ENCODE measurements at places on chromosomes 5 and 9.
A peak's percentile ranks its signal among the peaks of the same experiment; 100 is the strongest.

- no peak for DNase-seq
Observed at GRCh38 chr9:122115176-122116035, 22.3 kb upstream of the TTLL11 start.

GRCh38 chr9:22030101-22030598 is 21.0 kb upstream of the CDKN2B start:
- no peak for DNase-seq

DNA sequence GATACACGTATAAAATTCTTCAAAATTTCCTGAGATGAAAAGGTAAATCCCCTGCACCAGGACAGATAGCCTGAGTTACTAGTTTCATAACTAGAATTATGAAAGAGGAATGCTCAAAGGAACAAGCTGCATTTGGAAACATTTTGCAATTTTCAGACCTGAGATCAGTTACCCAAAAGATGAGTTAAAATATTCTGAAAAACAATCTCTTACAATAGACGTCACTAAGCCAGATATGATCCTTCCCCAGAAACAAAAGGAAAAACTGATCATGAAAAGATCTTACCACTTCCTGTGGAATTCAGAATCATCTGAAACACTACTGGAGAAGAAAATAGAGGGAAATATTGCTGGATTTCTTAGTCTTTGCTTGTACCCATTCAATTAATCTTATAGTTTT is 204.7 kb downstream of the ARRDC3 start:
- no peak for DNase-seq

DNA sequence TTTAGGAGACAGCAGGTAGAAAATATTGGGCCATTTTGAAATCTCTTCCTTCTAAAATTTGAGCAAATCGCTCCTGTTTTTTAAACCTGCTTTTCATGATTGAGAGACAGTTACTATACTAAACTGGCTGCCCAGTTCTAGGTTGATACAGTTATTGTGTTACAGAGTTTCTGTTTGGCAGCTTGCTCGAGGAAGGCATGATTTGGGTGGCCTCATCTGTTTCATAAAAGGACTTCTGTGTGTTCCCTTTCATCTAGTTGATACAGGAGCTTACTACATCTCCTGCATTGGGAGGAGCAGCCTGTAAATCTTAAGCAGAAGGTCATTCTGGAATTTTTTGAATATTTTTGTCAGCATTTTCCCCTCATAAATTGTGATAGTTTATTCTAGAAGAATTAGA is 14.2 kb downstream of the HSPA4 start:
- no peak for DNase-seq

- DNase-seq = no peak
Observed at GRCh38 chr9:123338710-123339665, 17.0 kb upstream of the CRB2 start.

DNA sequence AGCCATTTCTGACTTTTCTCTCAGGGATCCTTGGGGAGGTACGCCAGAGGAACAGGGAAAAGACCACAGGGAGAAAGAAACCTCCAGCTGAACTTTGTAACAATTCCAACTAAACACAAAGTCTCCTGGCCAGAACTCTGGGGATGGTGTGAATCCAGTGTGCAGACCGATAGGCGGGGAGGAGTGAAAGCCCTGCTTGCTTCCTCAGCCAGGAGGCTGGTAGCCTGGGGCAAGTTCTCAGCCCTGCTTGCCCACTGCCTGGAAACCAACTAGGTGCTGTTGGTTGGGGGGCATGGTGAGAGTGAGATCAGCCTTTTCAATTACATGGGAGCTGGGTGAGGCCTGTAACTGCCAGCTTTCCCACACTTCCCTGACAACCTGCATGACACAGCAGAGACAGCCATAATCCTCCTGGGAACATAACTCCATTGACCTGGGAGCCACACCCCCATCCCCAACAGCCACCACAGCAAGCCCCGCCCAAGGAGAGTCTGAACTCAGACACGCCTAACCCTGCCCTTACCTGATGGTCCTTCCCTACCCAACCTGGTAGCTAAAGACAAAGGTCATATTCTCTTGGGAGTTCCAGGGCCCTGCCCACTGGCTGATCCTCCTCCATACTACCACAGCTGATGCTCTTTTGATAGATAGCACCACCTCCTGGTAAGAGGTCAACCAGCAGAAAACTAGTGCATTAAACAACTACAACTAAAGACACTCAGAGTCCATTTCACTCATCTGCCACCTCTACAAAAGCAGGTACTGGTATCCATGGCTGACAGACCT is 100.1 kb upstream of the TNFAIP8 start:
- DNase-seq = no peak

DNA sequence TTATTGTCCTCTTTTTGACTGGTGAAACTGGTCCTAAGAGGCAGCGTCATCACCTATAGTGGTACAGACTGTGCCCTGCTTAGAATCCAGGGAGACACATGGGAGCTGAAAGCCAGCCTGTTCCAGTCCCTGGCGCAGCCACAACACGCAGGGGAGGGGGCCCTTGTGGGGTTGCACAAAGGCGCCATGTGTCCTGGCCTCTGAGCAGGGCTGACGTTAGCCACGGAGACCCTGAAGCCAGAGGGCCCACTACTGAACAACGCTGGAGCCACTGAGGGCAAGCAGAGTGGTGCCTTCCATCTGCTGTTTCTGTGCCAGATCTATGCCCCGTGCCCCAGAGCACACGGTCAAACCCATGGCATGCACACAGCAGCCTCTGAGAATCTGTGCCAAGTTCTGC is 147.3 kb downstream of the ACTL7B start:
- DNase-seq = no peak

DNA sequence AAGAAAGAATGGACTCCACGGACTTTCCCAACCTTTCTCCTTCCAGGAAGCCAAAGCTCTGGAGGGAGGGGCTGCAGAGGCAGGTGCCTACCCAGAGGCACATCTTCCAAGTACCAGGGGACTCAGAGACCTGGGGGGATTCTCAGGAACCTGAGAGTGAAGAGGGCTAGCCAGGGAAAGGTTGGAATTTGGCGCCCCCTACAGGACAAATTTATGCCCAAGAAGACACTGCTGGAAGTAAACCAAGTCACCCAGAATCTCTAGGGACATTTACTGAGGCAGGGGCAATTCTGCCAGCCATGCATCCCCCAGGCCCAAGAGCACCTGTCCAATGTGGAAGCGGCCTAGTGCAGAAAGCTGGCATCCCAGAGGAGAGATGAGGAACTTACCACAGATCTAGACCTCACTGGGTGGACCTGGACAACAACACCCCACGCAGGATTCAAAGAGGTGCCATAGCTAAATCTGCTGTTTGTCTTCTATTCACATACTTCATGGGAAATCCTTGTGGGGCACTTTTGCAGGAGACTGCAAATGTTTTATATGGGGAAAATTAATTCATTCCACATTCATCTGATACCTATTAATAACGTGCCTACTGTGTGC is 25.9 kb upstream of the IDNK start:
- peak; percentile 66 for DNase-seq

DNA sequence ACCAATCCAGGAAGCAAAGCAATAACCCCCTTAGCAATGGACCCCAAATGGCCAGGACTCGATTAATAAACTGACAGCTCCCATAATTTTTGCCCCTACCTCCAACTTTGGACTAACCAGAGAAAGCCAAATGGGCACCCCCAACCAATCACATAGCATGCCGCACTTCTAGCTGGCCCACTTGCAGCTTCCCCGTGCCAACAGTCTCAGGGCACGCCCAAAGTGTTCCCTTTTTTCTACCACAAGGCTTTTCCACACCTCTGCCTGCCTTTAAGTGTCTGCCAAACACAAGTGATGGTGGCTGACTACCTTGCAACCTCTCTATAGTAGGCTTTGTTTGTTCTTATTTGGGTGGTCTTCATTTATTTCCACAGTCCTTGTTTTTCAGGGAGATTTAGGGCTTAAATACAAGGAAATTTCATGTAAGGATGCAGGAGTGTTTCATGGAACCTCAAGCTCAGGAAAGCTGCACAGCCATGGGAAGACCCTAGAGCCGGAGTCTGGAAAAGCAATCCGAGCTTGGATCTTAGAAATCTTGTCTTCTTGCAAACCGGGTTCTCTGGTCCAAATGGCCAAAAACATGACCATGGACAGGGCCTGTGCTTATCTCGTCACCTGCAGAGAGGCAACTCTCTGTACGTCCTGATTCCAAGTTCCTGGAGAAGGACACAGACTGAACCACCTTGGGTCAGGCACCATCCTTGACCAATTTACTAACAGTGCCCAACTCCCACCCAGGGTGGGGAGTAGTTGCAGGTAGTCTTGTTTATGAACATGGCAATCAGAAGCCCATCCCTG is 89.2 kb downstream of the THBS4 start:
- no peak for DNase-seq

- DNase-seq = peak; percentile 50
Observed at GRCh38 chr5:94893412-94894135, 275.1 kb downstream of the SLF1 start.

DNA sequence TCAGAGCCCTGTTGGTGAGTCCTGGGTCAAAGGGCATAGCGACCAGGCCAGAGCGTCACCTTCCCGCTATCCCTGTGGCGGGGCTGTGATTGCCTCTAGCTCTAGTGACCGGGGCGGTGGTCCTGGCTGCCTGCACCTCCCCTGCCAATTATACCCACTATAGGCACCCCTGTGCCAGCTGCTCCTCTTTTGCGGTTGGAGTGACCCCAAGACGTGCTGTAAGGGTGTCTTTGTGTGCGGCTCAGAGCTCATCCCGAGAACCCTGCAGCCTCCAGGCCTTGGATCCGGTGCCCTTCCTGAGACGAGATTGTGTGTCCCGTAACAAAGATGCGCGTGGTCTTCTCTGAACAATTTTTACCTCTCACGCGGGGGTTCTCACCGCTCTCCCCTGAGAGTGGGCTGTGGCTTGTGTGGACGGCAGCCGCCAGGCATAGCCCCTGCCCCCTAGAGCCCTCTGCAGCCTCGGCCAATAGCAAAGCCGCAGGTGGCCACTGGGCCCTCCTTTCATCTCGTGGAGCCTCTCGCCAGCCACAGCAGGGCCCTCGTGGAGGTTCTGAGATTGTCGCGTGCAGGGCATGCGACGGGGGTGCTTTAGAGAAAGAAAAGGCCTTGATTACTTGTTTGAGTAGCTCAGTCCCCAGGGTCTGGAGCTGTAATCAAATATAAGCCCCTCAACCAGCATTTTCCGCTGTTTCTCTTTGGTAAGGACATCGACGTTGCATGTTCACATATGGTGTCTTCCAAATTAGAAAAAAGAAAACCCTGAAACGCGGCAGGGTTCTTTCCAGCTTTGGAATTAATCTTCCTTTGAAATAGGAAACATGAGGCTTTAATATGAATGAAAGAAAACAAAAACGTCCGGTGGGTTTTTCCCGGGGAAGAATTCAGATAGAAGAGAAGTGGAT is 10.7 kb downstream of the NKD2 start:
- no peak for DNase-seq

- DNase-seq = no peak
Observed at GRCh38 chr5:37664551-37664950, 175.3 kb downstream of the GDNF start.

GRCh38 chr9:131811405-131811804 is 71.5 kb upstream of the RAPGEF1 start:
- no peak for DNase-seq

- peak; percentile 50 for DNase-seq
Observed at GRCh38 chr9:93304574-93305496, 120.9 kb downstream of the WNK2 start.

DNA sequence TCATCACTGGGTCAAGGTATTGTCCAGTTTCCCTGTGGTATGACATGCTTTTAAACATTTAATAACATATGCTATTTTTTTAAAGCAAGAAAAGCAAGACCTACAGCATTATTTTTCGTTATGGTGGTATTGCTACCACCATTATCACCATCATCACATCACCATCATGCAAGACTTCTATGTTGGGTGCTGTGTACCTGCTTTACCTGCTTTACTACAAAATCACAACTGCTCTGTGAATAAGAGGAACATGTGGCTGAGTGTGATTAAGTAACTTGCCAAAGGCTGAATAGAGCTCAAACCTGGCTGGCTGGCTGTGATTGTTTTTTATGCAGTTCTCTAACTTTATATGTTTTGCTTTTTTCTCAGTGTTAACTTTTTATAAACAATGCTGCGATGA is 140.8 kb upstream of the CLINT1 start:
- DNase-seq = no peak

GRCh38 chr9:5652821-5653220 is 23.9 kb downstream of the RIC1 start:
- DNase-seq = no peak

DNA sequence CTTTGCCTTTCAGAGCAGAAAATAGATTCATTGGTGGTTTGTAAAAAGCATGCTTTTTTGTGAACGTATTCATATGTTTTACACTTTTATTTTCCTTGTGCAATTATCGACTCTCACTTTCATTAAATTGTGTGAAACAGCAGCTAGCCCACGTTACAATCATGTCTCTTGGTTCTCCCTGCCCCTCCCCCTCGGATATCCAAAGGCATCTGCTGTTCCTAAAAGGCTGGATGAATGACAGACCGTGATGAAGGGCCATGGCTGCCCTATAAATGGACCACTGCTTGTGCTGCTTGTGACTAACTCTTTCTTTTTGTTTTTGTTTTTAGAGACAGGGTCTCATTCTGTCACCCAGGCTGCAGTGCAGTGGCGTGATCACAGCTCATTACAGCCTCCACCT is 17.0 kb upstream of the SEMA4D start:
- no peak for DNase-seq

GRCh38 chr5:85843535-85843934 is 774.2 kb upstream of the COX7C start:
- no peak for DNase-seq

DNA sequence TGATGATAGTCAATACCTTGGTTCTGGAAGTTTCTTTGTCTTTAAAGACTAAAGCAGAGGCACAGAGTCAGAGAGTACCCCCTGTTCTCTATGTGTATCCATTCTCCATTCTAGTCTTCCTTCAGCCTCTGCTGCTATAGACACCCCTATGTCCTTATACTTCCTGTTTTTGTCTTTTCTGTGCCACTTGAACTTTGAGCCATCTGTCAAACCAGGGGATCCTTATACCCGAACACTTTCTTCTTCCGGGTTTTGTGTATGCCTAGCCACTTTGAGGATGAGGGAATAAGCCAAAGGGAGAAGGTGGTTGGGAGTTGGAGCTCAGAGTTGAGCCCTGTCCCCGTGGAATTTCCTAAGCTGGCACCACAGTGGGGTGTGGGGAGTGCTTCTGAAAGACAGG is 61.1 kb upstream of the IL6ST start:
- no peak for DNase-seq

- no peak for DNase-seq
Observed at GRCh38 chr9:137582286-137582860, 3.6 kb upstream of the DPH7 start.

- no peak for DNase-seq
Observed at GRCh38 chr5:122295138-122295537, 16.9 kb upstream of the SNCAIP start.
